Natural killer cell (primary cell): ENCODE measurements at places on chromosomes 1 and 21. TPM values are rescaled to one million over a fixed set of nuclear protein-coding genes. Genes with fewer than 3 reads are reported as not detected.

GRCh38 chr1:186409091-186409490 is 33.5 kb downstream of the ODR4 start:
- peaks cover 56% of the 10 kb centered on the region for H3K36me3 ChIP-seq
- DNase-seq: no peak
- no peak overlapping the region for H3K27ac ChIP-seq
- no peaks in the 10 kb centered on the region for H3K27me3 ChIP-seq
- no peaks in the 10 kb centered on the region for H3K4me1 ChIP-seq

GRCh38 chr1:88488237-88488636 is 195.8 kb upstream of the PKN2 start:
- H3K27me3 ChIP-seq: no peaks in the 10 kb centered on the region
- DNase-seq: no peak
- H3K4me1 ChIP-seq: no peaks in the 10 kb centered on the region

BCL2L15 gene
- total RNA-seq: 2.1 TPM

SPATA1 gene
- 4.1 TPM for total RNA-seq

DNA sequence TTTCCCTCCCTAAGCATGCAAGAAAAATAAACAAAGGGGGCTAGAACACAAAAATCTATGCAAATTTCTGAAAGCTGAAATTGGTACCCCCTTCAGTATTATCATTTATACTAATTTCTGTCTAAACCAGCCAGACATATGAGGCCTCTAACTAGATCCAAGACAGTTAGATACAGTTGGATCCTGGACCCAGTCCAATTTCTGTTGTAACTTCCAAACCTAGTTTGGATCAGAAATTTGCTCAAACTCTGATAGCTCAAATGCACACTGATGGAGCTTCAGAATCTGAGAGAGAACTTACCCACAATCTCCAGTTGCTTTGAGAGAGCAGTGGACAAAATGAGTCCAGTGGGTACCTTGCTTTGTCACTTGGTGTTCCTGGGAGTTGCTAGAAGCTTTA is 11.9 kb downstream of the CEP350 start:
- H3K4me3 ChIP-seq: no peak overlapping the region
- H3K27ac ChIP-seq: no peak overlapping the region
- DNase-seq: no peak
- no peaks in the 10 kb centered on the region for H3K36me3 ChIP-seq
- no peaks in the 10 kb centered on the region for H3K27me3 ChIP-seq

- peak; percentile 73 for DNase-seq
- no peak overlapping the region for H3K4me3 ChIP-seq
- peak overlapping the region; percentile 60 for H3K27ac ChIP-seq
- H3K4me1 ChIP-seq: peaks cover 28% of the 10 kb centered on the region
These were observed 20.9 kb downstream of the S1PR1 start for GRCh38 chr1:101257500-101258325.

- H3K36me3 ChIP-seq: no peaks in the 10 kb centered on the region
- H3K4me1 ChIP-seq: no peaks in the 10 kb centered on the region
- peak; percentile 9 for DNase-seq
- H3K27me3 ChIP-seq: no peaks in the 10 kb centered on the region
- H3K27ac ChIP-seq: no peak overlapping the region
These were observed 69.8 kb downstream of the CR1 start for GRCh38 chr1:207565546-207566468.

DNA sequence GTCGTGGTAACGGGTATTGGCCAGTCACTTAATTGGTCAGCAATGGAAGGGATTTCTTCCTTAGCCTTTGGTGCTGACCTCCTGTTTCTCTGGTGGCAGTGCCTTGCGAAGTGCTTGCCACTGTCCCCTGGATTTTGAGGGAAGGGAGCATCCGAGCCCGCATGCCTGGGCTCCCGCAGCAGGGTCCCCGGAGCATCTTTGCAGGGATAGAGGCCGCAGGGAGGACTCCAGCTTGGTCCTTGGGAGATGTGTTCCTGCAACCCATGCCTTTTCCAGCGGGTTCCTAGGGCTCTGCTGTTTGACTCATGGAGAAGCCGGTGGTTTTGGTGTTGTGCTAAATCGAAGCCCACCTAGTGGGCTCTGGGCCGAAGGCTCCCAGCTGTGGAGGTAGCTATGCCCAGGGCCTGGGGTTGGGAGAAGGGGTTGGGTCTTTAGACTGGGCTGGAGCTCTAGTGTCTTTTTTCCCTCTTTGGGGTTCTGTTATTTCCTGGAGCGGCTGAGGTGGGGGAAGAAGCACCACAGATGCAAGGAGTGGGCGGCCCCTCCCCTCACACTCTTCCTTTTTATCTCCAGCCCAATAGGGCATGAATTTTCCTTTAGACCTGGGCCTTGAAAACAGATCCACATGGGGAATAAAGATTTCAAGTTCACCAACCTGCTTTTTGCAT is 39.0 kb downstream of the PIK3CD start:
- peaks cover 18% of the 10 kb centered on the region for H3K36me3 ChIP-seq
- no peaks in the 10 kb centered on the region for H3K27me3 ChIP-seq
- H3K4me1 ChIP-seq: peaks cover 67% of the 10 kb centered on the region
- DNase-seq: no peak
- no peak overlapping the region for H3K4me3 ChIP-seq

GRCh38 chr1:231397886-231398671 is 24.0 kb downstream of the EGLN1 start:
- no peaks in the 10 kb centered on the region for H3K36me3 ChIP-seq
- DNase-seq: no peak
- no peak overlapping the region for H3K4me3 ChIP-seq
- no peaks in the 10 kb centered on the region for H3K4me1 ChIP-seq

DNA sequence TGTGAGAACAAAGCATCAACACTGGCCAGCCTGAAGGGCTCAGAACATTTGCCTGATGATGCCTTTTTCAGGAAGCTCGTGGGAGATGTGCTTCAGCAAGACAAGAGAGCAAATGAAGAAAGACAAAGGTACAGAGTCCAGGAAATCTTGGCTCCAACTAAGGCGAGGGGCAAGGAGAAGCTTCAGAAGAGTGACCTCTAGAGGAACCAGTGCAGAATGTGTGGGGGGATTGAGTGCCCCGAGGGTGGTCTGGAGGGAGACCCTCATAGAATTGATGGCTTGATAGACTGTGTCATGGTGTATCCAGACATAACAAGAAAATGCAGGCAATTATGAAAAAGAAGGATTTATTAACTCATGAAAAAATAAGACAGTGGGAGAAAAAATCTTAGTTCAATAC is 15.3 kb upstream of the NLRP3 start:
- no peaks in the 10 kb centered on the region for H3K4me1 ChIP-seq
- no peaks in the 10 kb centered on the region for H3K27me3 ChIP-seq
- DNase-seq: no peak
- no peak overlapping the region for H3K4me3 ChIP-seq
- no peak overlapping the region for H3K27ac ChIP-seq
- H3K36me3 ChIP-seq: no peaks in the 10 kb centered on the region

OR2AK2 gene
- total RNA-seq: not detected

KCND3 gene
- total RNA-seq: 0.07 TPM

GRCh38 chr1:115170961-115171392 is 81.7 kb upstream of the TSPAN2 start:
- no peaks in the 10 kb centered on the region for H3K4me1 ChIP-seq
- H3K27me3 ChIP-seq: peaks cover 3% of the 10 kb centered on the region
- no peak for DNase-seq
- no peak overlapping the region for H3K4me3 ChIP-seq
- H3K36me3 ChIP-seq: no peaks in the 10 kb centered on the region

DNA sequence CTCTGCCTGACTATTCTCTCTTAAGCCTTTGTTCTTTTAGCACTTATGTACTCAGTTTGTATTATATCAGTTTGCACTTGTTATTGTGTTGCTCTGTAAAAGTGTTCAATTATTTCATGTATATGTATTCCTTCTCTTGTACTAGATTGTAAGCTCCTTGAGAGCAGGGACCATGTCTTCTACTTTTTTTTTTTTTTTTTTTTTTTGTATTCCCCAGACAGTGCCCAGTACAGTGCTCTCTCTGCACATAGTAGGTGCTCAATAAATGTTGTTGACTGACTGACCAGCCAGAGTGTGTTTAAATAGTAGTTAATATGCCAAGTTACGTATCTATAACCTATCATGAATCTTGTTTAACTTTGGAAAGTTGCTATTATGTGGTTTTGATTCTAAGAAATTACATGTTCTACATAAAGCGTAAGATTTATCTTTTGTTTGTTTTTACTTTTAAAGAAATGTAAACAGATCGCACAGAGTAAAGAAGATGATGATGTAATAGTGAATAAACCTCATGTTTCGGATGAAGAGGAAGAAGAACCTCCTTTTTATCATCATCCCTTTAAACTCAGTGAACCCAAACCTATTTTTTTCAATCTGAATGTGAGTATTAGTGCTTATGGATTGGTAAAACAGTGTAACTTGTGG is 16.1 kb downstream of the SON start:
- H3K27ac ChIP-seq: no peak overlapping the region
- no peak overlapping the region for H3K4me3 ChIP-seq
- H3K4me1 ChIP-seq: peaks cover 4% of the 10 kb centered on the region
- no peak for DNase-seq

DNA sequence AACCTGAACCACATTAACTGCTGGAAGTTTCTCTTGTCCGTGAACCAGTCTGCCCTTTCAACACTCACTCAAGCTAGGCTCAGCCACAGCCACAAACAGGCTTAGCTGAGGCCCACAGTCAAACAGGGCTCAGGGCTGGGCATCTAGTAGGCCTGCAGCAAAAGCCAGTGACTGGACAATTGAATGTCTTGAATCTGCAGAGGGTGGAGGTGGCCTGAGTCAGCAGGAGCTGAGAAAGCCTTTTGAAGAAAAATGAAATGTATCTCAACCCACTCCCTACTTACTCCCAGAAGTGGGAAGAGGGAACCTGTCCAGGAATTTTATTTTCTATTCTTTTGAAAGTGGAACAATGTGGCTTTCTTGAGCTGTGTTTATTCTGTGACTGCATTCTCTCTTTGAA is 95.4 kb downstream of the PTPRU start:
- no peaks in the 10 kb centered on the region for H3K36me3 ChIP-seq
- H3K4me3 ChIP-seq: no peak overlapping the region
- no peaks in the 10 kb centered on the region for H3K4me1 ChIP-seq
- H3K27me3 ChIP-seq: no peaks in the 10 kb centered on the region

DNA sequence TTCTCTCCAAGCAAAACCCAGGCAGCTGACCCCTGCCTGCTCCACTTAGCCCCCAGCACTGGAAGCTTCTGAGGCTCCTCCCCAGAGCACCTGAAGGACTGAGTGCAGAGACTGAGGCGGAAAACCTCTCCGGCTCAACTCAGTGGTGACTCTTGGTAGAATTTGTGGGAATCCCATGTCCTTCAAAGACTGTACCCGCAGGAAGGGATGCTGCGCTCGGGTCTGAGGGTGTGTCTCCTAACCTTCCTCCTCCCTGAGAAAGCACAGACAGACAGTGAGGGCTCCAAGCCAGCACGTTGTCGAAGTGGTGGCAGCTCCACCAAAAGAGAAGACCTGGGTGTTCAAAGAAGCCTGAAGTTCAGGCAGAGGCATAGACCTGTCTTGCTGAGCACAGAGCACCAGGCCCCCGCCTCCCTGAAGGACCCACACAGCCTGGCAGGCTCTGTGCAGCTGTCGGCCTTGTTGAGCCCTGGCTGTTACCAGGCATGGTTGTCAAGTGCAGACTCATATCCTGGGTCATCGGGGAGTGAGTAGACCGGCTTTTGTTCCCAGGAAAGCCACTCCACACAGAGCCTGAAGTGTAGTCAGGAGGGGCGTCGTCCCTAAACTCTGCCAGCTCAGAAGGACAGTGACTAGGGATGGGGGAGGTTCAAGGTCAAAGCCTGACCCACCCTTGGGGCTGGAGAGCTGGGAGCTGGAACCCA is 36.7 kb downstream of the CSMD2 start:
- no peak overlapping the region for H3K27ac ChIP-seq
- no peaks in the 10 kb centered on the region for H3K36me3 ChIP-seq
- no peaks in the 10 kb centered on the region for H3K27me3 ChIP-seq
- H3K4me1 ChIP-seq: no peaks in the 10 kb centered on the region
- no peak overlapping the region for H3K4me3 ChIP-seq
- no peak for DNase-seq

GRCh38 chr1:158771950-158772866 is at the start of gene OR6N1:
Gene OR6N1, minus strand, starts transcription at chr1:158772195. Its CDS starts 5,513 bp downstream, at chr1:158766682.
- no peak for DNase-seq
- H3K4me3 ChIP-seq: no peak within 1 kb of the TSS
- no peaks in the 10 kb centered on the region for H3K27me3 ChIP-seq
- H3K36me3 ChIP-seq: no peaks in the 10 kb centered on the region

DNA sequence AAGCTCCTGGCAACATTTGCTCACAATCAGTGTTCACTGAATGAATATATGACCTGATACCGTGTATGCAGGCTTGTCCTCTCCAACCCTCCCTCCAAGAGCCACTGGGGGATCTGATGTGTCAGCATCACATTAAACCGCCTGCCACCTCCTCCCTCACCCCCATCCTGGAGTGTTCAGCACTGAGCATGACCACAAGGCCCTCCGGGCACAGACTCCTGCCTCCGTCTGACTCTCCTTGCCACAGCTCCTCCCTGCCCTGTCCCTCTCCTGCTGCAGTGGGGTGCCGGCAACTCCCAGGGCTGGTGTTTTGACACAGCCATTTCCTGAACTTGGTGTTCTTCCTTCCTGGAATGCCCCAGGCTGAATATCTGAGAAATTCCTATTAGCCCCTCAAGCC is 136.7 kb downstream of the FCRL5 start:
- no peak for DNase-seq
- no peaks in the 10 kb centered on the region for H3K36me3 ChIP-seq
- no peaks in the 10 kb centered on the region for H3K27me3 ChIP-seq
- H3K27ac ChIP-seq: no peak overlapping the region
- no peak overlapping the region for H3K4me3 ChIP-seq

PBX1 gene
- 3.5 TPM for total RNA-seq

- DNase-seq: no peak
- no peak overlapping the region for H3K4me3 ChIP-seq
- peaks cover 13% of the 10 kb centered on the region for H3K36me3 ChIP-seq
- H3K27ac ChIP-seq: no peak overlapping the region
These were observed 97.4 kb upstream of the HP1BP3 start for GRCh38 chr1:20884513-20884912.

DNA sequence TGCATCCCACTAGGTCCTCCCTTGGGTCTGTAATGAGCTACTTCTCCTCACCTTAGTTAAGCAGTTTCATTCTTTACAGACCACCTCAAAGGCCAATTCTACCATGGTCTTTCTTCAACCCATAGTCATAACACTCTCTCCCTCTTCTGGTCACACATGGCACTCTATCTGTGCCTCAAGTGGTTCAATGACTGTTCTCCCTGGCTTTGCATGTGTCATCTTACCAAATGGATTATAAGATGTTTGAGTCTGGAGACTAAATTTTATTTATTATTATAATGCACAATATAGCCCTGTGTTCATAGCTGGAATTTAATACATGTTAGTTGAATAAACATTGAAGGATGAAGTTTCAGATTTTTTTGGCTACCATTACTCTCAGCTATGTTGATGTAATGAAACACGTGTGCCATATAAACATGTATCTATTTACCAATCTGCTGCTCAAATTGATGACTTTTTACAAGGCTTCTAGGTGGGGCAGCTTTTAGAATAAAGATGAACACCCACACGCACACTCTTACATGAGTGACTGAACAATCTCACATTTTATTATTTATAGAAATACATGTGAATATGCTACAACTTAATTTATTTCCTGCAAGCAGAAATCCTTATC is 102.1 kb downstream of the RUNX1 start:
- H3K4me1 ChIP-seq: peaks cover 4% of the 10 kb centered on the region
- peak; percentile 16 for DNase-seq
- H3K4me3 ChIP-seq: no peak overlapping the region
- no peaks in the 10 kb centered on the region for H3K36me3 ChIP-seq

TRPM2 gene
- 25.2 TPM for total RNA-seq

GRCh38 chr1:153028766-153029165 is 2.2 kb upstream of the SPRR1B start:
- no peaks in the 10 kb centered on the region for H3K36me3 ChIP-seq
- no peak overlapping the region for H3K27ac ChIP-seq
- H3K27me3 ChIP-seq: no peaks in the 10 kb centered on the region
- no peak for DNase-seq

VTCN1 gene
- total RNA-seq: not detected

B3GALT5 gene
- not detected for total RNA-seq
